Bronchial smooth muscle cell (primary cell): ENCODE measurements at places on chromosomes 1 and 21. TPM values are rescaled to one million over a fixed set of nuclear protein-coding genes. Genes with fewer than 3 reads are reported as not detected.

LCE7A gene
- not detected in 2 replicates for total RNA-seq

WDR64 gene
- not detected in 2 replicates for total RNA-seq

MARK1 gene
- total RNA-seq, result under 0.01 TPM in 2 replicates

TTLL10 gene
- not detected in 2 replicates for total RNA-seq

AZIN2 gene
- total RNA-seq, result 5.2 and 6.0 TPM in 2 replicates

F13B gene
- total RNA-seq, result not detected in 2 replicates

GBP1 gene
- total RNA-seq, result 11.0 and 19.7 TPM in 2 replicates

FMOD gene
- 3.6 and 20.5 TPM in 2 replicates for total RNA-seq

PIGM gene
- 2.8 and 3.2 TPM in 2 replicates for total RNA-seq

TIPRL gene
- total RNA-seq, result 31.4 and 47.1 TPM in 2 replicates

TAS1R1 gene
- total RNA-seq, result 0.16 and 0.17 TPM in 2 replicates

TOR1AIP1 gene
- 35.8 and 36.2 TPM in 2 replicates for total RNA-seq

HJV gene
- not detected in 2 replicates for total RNA-seq

TCEA3 gene
- total RNA-seq, result 13.7 and 20.2 TPM in 2 replicates

FCGR3A gene
- total RNA-seq, result not detected in 2 replicates

SHE gene
- under 0.01 TPM in 2 replicates for total RNA-seq

RAVER2 gene
- 2.3 and 3.0 TPM in 2 replicates for total RNA-seq

NR5A2 gene
- under 0.01 TPM in 1 of 2 replicates, not detected in the other for total RNA-seq

RGS13 gene
- under 0.01 TPM in 1 of 2 replicates, not detected in the other for total RNA-seq

C4BPA gene
- total RNA-seq, result under 0.01 TPM in 1 of 2 replicates, not detected in the other

SVBP gene
- total RNA-seq, result 10.0 and 22.1 TPM in 2 replicates

AGMAT gene
- 0.26 and 0.79 TPM in 2 replicates for total RNA-seq

NHLH1 gene
- under 0.01 TPM in 1 of 2 replicates, not detected in the other for total RNA-seq

LIPI gene
- total RNA-seq, result not detected in 2 replicates

OR10Z1 gene
- total RNA-seq, result not detected in 2 replicates

MYBPH gene
- total RNA-seq, result 0.16 and 0.26 TPM in 2 replicates

CD1E gene
- total RNA-seq, result not detected in 2 replicates

RHOU gene
- 0.17 and 1.4 TPM in 2 replicates for total RNA-seq

SH2D5 gene
- 0.69 and 1.3 TPM in 2 replicates for total RNA-seq

NEK2 gene
- total RNA-seq, result 0.26 and 3.5 TPM in 2 replicates

GPR52 gene
- total RNA-seq, result 0.43 and 0.63 TPM in 2 replicates

OLFML2B gene
- 5.5 and 6.8 TPM in 2 replicates for total RNA-seq

SOAT1 gene
- 26.6 and 27.6 TPM in 2 replicates for total RNA-seq

ELF3 gene
- total RNA-seq, result under 0.01 and 0.17 TPM in 2 replicates

GUCA2B gene
- not detected in 2 replicates for total RNA-seq

BGLAP gene
- 0.16 and 0.26 TPM in 2 replicates for total RNA-seq

BRINP2 gene
- total RNA-seq, result under 0.01 TPM in 1 of 2 replicates, not detected in the other

ADGRB2 gene
- 6.9 and 10.6 TPM in 2 replicates for total RNA-seq

OR10J1 gene
- not detected in 2 replicates for total RNA-seq
